ENCODE measurements at places on chromosomes 7 and 10. TPM values are rescaled to one million over a fixed set of nuclear protein-coding genes. Genes with fewer than 3 reads are reported as not detected.

Gene SUN3
- not detected for total RNA-seq

Gene HOXA10
- total RNA-seq: 23.3 TPM

Gene RAB19
- total RNA-seq: not detected

Gene CYP2C19
- not detected for total RNA-seq

Gene ITIH5
- total RNA-seq: under 0.01 TPM

Gene CUEDC2
- total RNA-seq: 51.2 TPM

Gene PRPS1L1
- not detected for total RNA-seq

Gene MTERF1
- 11.0 TPM for total RNA-seq

Gene ICA1
- total RNA-seq: 0.88 TPM

Gene AGR3
- not detected for total RNA-seq

Gene ZNF365
- 7.0 TPM for total RNA-seq

Gene CXCL12
- 1.6 TPM for total RNA-seq

Gene HOXA1
- total RNA-seq: not detected

Gene DENND2A
- total RNA-seq: 0.44 TPM

Gene PROSER2
- total RNA-seq: 7.7 TPM

Gene SAP25
- total RNA-seq: not detected

Gene LIPN
- not detected for total RNA-seq

Gene MAGI2
- total RNA-seq: 30.6 TPM

Gene UCMA
- not detected for total RNA-seq

Gene CPA4
- 9.4 TPM for total RNA-seq

Gene SPDYE1
- not detected for total RNA-seq

Gene CUZD1
- 0.22 TPM for total RNA-seq

Gene RELN
- 0.14 TPM for total RNA-seq

Gene GRM8
- total RNA-seq: not detected

Gene ARL4A
- total RNA-seq: 19.3 TPM

Gene GPR146
- total RNA-seq: 0.14 TPM

Gene STK31
- not detected for total RNA-seq

Gene CTAGE8
- total RNA-seq: under 0.01 TPM

Gene HYAL4
- total RNA-seq: 1.3 TPM

Gene LFNG
- total RNA-seq: 0.88 TPM

Gene IFIT3
- total RNA-seq: 27.8 TPM

Gene GATA3
- total RNA-seq: 0.29 TPM

Gene RGR
- not detected for total RNA-seq

Gene TCAF1
- total RNA-seq: 77.6 TPM

Gene SYT15B
- 1.3 TPM for total RNA-seq

Gene ALOX5
- not detected for total RNA-seq

Gene SFRP5
- total RNA-seq: not detected

Gene STARD3NL
- total RNA-seq: 33.7 TPM

Gene ACSL5
- total RNA-seq: 1.4 TPM

Gene PDE6C
- total RNA-seq: not detected

Gene FEZF1
- not detected for total RNA-seq

Gene POMZP3
- total RNA-seq: 6.6 TPM

Gene MEST
- total RNA-seq: 97.6 TPM

Gene NPTX2
- 4.3 TPM for total RNA-seq

Gene PPP1R17
- not detected for total RNA-seq

Gene ACSM6
- not detected for total RNA-seq

Gene PRKAR2B
- 9.6 TPM for total RNA-seq

Gene AKR1C4
- not detected for total RNA-seq

Gene MEIG1
- not detected for total RNA-seq

Gene AKR1C8
- not detected for total RNA-seq

Gene BAIAP2L1
- 10.2 TPM for total RNA-seq

Gene CCDC186
- 25.8 TPM for total RNA-seq

Gene OPN4
- total RNA-seq: not detected

Gene POM121L12
- total RNA-seq: not detected
